Naive thymus-derived CD8-positive, alpha-beta T cell (primary cell): ENCODE measurements at places on chromosomes 13 and 19. TPM values are rescaled to one million over a fixed set of nuclear protein-coding genes. Genes with fewer than 3 reads are reported as not detected.
A peak's percentile ranks its signal among the peaks of the same experiment; 100 is the strongest.

DNA sequence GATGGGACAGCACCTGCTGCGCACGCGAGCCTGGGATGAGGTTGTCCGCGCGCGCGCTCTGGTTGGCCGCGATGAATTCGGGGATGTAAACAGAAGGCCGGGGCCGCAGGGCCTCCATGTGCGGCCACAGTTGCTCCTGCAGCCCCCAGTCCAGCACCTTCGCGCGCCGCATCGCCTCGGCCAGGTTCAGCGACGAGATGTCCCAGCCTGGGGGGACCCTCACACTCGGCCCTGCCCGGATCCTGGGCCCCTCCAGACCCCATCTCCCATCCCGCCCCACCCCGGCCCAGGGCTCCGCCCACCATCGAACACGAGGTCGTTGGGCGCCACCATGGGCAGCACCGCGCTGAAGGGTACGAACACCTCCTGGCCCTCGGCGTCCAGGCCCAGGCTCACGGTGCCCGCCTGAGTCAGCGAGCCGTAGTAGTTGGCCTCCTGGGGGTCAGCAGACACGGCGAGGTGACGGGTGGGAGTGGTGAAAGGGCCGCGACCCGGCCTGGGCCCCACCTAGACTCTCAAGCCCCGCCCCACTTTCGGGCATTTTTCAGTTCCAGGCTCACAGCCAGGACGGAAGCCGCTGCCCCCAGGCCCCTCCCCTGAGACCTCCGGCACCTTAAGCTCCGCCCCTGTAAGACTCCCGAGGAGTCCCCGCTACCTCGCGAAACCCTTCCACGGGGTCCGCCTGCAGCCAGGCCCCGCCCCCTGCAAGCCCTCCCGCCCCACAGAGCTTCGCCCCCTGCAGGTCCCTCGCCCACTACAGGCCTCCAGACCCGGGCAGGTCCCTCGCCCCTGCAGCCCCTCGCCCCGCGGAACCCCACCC is 1.1 kb downstream of the ISYNA1 start:
- H3K27ac ChIP-seq = peak overlapping the region; percentile 89
- H3K4me1 ChIP-seq = peaks cover 9% of the 10 kb centered on the region
- no peaks in the 10 kb centered on the region for H3K27me3 ChIP-seq
- DNase-seq = peak; percentile 88

DNA sequence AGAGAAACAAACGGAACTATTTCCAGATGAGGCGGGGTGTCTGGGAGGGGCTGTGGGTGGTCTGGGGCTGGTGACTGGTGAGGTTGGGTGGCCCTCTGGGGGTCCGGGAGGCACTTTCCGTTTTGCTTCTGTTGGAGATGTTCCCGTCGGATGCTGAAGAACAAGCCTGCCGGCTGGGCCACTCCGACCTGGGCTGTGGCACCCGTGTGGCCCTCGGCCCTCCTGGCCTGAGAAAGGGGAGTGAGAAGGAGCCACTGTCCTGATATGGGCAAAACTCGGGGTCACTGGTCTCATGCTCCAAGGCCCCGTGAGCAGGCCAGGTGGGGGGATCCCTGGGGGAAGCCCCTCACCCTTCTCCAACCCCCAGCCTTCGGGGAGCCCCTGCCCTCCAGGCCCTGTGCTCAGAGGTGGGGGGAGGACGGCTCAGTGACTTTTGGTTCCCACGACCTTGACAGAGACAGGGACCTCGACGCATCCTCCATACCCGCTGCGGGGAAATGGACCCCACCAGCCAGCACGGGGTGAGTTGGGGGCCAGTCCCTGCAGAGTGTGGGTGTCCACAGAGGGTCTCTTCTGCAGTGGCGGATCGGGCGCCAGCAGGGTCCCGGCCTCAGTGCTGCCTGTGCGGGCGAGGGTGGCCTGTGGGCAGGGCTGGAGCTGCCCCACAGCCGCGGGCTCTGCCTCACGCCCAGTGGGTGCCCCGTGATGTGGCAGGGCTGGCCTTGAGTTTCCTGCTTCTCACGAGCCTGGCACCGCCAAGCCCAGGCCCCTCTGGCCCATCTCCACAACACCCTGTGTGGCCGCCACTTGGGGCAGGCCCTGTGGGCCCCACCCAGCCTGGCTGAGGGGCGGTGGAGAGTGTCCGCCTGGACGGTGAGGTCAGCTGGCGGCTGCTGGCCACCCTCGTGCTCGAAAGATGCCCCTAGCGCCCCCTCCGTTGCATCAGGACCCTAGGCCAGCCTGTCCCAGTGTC is 4.4 kb upstream of the TBXA2R start:
- H3K27ac ChIP-seq = peak overlapping the region; percentile 86
- no peak for DNase-seq
- H3K4me3 ChIP-seq = no peak overlapping the region
- H3K36me3 ChIP-seq = peaks cover 10% of the 10 kb centered on the region
- peaks cover 11% of the 10 kb centered on the region for H3K4me1 ChIP-seq

DNA sequence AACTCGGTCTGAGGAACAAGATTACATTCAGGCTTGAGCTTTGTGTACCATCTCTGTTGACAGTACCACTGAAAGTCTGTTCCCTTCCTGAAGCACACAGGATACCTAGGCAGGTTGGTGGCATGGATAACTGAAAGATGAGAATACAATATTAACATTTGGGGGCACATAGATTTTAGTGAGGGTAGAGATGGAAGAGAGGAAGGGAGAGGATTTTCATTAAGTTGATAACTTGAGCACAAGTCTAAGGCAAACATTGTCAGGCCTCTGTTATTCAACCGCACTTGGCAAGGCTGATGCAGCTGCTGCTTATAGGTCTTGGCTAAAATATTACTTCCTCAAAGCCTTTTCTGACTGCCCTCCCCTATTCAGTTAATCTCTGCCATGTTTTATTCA is 10.9 kb downstream of the MIR17HG start:
- DNase-seq = no peak
- peak overlapping the region; percentile 81 for H3K27ac ChIP-seq
- H3K4me1 ChIP-seq = peaks cover 25% of the 10 kb centered on the region
- no peaks in the 10 kb centered on the region for H3K27me3 ChIP-seq

- H3K4me1 ChIP-seq = peaks cover 3% of the 10 kb centered on the region
- H3K27ac ChIP-seq = no peak overlapping the region
- no peak overlapping the region for H3K4me3 ChIP-seq
- no peaks in the 10 kb centered on the region for H3K27me3 ChIP-seq
Measured at GRCh38 chr19:48674921-48675824, 2.4 kb upstream of the NTN5 start.

DNA sequence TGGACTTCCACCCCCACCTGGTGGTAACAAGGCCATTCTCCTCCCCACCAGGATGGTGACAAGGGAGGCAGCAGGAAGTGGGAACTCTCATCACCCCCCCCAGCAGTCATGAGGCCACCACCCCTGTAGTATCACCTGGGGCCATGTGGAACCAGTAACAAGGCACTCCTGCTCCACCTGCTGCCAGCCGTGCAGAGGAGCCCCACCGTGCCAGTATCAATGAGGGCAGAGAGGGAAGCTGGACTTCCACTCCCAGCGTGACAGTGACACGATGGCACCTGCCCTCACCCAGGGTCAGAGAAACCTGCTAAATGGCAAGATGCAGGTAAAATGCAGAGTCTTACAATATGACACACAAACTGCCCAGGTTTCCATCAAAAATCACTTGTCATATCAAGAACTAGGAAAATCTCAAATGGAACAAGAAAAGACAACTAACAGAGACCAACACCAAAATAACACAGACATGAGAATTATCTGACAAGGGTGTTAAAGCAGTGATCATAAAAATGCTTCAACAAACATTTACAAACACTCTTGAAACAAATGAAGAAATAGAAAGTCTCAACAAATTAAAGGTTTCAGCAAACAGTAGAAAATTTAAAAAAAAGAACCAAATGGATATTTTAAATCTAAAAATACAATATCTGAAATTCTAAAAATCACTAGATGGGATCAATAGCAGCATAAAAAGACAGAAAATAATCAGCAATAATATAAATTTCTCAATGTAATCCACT is 9.1 kb upstream of the SPACA7 start:
- no peaks in the 10 kb centered on the region for H3K36me3 ChIP-seq
- no peaks in the 10 kb centered on the region for H3K4me1 ChIP-seq
- H3K27ac ChIP-seq = no peak overlapping the region
- H3K4me3 ChIP-seq = no peak overlapping the region
- no peak for DNase-seq
- peaks cover 26% of the 10 kb centered on the region for H3K27me3 ChIP-seq

GRCh38 chr19:49224879-49225278 is 67.3 kb downstream of the TRPM4 start:
- peaks cover 4% of the 10 kb centered on the region for H3K4me1 ChIP-seq
- H3K27ac ChIP-seq = no peak overlapping the region

DNA sequence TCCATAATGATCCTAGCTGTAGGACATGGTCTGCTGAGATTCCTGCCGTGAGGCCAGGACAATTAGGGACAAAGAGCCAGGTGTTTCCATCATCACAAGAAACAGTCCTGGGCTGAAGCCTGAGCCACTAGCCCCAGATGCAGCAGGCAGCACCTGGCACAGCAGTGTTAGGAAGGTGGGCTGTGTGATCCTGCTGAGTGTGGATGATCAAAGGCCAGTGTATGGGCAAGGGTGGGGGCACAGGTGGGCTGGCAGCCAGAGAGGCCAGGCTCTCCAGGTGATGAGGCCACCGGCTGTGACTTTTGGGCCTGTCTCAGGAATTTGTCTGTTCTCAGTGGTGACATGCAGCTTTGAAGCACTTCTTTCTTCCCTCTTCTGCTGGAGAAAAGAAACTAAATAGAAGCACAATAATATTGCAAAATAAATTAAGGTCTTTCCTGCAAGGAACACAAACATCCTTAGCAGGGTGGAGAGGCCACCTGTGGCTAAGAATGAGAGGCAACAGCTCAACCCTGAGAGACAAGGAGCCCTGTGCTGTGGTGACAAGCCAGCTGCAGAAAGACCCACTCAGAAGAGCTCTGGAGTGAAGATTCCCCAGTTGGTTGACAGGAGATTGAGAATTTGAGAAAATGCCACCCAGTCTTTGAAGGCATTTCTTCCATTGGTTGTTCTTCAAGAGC is 127.6 kb downstream of the KATNAL1 start:
- H3K27me3 ChIP-seq = peaks cover 4% of the 10 kb centered on the region
- H3K4me1 ChIP-seq = no peaks in the 10 kb centered on the region
- no peak overlapping the region for H3K27ac ChIP-seq
- no peak overlapping the region for H3K4me3 ChIP-seq

DNA sequence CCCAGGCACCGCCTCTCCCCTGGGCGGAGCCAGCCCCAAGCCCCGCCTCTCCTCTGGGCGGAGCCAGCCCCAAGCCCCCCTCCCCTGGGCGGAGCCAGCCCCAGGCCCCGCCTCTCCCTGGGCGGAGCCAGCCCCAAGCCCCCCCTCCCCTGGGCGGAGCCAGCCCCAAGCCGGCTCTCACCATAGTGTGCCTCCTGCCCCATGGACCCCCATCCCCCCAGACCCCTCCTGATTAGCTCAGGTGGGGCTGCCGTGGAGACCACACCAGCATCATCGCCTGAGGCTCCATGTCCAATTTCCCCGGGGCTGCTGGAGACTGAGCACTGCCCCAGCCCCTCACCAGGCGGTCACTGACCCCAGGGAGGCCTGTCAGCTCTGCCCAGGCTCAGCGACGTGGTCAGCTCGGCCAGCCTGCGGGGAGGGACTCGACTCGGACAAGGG is 4.2 kb upstream of the MADCAM1 start:
- H3K4me3 ChIP-seq = no peak overlapping the region
- peaks cover 5% of the 10 kb centered on the region for H3K4me1 ChIP-seq
- DNase-seq = peak; percentile 22
- peaks cover 2% of the 10 kb centered on the region for H3K27me3 ChIP-seq

DNA sequence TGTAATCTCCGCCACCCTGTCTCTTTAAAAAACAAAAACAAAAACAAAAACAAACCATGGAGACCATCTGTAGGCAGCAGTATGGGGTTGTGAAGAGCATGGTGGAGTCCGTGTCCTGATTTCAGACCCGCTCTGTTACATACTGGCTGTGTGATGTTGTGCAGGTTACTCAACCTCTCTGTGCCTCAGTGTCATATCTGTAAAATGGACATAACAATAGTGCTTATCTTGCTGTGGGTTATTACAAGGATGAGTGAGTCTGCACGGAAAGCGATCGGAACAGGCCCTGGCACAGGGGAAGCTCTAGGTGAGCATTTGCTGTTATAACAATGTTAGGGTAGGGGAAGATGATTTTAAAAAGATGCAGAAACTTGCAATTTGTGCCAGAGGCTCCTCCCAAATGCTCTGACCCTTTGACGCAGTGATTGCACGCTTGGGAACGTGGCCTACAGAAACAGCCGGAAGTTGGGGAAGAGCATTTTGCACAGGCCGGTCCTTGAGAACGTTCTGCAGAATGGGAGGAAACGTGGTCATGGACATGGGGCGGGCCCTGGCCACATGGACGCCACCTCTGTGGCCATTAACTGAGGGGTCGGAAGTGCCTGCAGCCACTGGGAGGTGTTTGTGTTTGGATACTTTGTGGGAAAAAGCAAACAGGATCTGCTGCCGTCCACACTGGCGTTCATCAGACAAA is 15.7 kb upstream of the SELENOW start:
- DNase-seq = no peak
- no peak overlapping the region for H3K4me3 ChIP-seq
- no peaks in the 10 kb centered on the region for H3K27me3 ChIP-seq
- no peaks in the 10 kb centered on the region for H3K4me1 ChIP-seq
- H3K27ac ChIP-seq = peak overlapping the region; percentile 11

DNA sequence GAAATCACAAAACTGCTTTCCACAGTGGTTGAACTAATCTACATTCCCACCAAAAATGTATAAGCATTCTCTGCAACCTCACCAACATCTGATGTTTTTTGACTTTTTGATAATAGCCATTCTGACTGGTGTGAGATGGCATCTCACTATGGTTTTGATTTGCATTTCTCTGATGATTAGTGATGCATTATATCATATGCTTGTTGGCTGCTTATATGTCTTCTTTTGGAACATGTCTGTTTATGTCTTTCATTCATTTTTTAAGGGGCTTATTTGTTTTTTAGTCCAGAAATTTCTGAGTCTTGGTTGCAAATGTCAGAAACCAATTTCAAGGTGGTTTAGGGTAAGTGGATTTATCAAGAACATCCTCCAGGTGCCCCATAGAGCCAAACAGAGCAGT is 484.8 kb upstream of the TSHZ3 start:
- DNase-seq = no peak
- no peaks in the 10 kb centered on the region for H3K4me1 ChIP-seq
- H3K36me3 ChIP-seq = no peaks in the 10 kb centered on the region
- H3K4me3 ChIP-seq = no peak overlapping the region
- H3K27ac ChIP-seq = no peak overlapping the region

DNA sequence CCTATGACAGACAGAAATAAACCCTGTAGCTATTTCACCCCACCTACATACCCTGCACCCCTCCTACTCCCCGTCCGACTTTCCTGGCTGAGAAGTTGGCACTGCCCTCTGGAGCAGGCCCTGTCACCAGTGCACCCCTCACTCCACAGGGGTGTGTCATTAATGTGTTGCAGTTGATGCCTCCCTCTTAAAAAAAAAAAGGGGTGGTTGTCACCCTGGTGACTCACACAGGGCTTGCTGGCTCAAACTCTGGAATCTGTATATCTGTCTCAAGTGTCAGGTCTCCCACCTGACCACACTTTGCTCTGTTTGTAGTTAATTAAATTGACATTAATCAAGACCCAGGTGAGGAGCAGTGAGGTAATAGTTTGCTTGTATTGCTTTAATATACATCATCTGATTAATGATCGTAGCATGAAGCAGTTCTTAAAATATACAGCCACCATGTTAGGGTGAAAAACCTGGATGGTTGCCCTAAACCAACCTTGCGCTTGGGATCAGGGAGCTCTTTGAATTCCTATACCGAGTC is 2.0 kb upstream of the GATAD2A start:
- DNase-seq = no peak
- H3K4me3 ChIP-seq = peak overlapping the region; percentile 10
- peaks cover 66% of the 10 kb centered on the region for H3K4me1 ChIP-seq
- no peak overlapping the region for H3K27ac ChIP-seq

Gene PEG3
- total RNA-seq = 0.57 TPM

Gene WDR88
- not detected for total RNA-seq

Gene FGF9
- 5.0 TPM for total RNA-seq

Gene CLIP3
- 1.7 TPM for total RNA-seq

Gene ZNF66
- 15.6 TPM for total RNA-seq

Gene ZNF208
- total RNA-seq = 3.2 TPM
